Stimulated activated CD8-positive, alpha-beta memory T cell treated with anti-CD3 and anti-CD28 coated beads, Interleukin-12 subunit alpha, Interleukin-12 subunit beta, amount 100 ng/mL, for 4 hours (primary cell): ENCODE measurements at places on chromosomes 16 and 17.

GRCh38 chr17:59266745-59267144 is 46.4 kb downstream of the GDPD1 start:
- no peak for DNase-seq

GRCh38 chr17:79761894-79762589 is 15.9 kb upstream of the CBX2 start:
- DNase-seq: no peak

DNA sequence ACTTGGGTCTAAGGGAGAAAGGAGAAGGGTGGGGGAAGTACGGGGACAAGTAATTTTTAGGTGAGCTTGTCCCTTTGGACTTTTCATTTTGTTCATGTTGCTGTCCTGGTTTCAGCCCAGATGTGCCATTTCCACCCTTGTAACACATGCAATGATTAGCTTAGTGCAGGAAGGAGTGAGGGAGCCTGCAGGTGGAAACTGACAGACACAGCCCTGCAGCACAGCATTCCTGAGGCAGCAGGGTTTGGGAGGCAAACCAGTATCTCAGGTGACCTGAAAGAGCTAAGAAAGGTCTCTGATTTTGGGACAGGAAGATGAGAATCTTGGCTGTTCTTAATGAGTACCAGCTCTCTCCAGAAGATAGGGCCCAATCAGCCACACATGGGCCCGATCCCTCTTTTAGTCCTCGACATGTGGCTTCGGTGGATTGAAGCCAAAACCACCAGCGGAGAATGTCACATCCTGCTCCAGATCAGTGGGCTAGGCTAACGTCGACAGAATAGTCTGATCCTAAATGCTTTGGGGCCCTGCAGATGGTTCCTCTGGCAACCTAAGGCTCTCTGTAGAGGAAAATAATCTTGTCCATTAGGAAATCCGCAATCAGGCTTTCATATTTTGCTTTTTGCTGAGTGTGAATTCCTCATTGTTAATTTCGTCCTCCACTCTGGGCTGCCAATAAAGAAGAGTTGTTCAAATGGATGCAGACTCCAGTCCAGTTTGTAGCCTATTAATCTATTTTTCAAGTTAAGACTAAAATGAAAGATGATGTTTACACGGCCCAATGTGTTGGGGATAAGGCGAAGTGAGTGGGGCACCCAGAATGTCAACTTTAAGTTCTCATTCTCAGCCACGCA is 3.8 kb upstream of the RNF157 start:
- no peak for DNase-seq

GRCh38 chr16:86697715-86698114 is 119.4 kb downstream of the FOXL1 start:
- no peak for DNase-seq

DNA sequence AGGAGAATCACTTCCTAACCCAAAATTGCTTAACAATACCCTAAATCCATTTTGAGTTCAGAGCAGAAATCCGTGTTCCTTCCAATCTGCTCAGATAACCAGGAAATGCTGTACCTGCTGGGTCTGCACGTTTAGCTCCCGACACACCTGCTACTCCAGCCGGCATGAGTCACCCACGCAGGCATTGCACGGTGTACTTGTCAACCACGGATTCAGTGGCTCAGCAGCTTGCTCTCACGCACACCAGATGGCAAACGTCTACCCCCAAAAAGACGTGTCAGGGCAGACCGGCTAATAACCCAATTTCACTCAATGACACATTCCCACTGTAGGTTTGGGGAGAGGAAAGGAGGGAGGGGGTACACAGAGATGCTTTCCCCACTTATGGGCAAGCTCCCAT is 468.1 kb downstream of the SOX9 start:
- no peak for DNase-seq

DNA sequence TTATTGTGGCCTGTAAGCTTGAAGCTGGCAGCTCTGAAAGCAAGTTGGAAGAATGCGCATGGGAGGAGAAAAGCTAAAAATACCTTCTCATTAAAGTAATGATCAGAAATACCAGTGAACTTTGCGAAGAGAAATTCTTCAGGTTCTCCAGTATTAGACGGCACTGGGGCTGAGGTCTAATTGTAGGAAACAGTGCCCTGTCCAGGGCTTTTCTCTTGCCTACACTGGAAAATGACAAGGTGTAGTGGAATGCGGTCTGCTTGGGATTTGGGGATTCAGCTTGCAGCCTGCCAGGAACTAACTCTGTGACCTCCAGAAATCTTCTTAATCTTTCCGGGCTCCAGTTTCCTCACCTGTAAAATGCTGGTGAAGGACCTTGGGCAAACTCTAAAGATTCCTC is 53.3 kb upstream of the KCNJ16 start:
- DNase-seq: no peak

- no peak for DNase-seq
Observed at GRCh38 chr17:71905376-71906031, 215.3 kb upstream of the SOX9 start.

DNA sequence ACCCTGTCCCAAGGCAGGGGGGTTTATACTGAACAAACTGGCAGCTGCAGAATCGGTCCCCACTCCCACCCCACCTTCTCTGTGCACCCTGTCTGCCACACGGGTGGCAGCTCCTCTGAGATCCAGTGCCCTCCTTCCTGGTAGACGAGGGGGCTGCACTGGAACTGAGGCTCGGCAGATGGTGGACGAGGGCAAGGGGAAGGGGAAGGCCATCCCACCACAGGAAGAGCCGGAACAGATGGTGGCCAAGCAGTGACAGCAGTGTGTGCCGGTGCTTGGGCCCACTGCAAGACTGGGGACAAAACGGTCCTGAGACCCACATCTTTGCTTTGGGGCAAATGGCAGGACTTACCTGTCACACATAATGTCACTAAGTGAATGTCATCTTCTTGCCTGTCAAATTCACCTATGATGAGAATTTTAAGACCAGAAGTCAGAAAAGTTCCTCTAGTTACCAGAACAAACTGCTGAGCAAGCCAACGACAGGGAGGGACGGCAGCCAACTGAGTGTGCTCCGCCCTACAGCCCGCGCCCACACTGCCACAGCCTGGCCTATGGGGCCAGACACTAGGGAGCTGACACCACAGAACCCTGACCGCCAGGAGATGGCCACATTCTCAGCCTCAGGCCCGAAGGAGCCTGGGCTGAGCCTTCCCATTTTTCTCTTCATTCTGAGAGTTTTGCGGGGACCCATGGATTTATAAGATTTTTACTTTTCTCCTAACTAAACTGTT is 14.4 kb downstream of the NTAN1 start:
- no peak for DNase-seq

- DNase-seq: no peak
Observed at GRCh38 chr16:3235856-3236669, 1.1 kb upstream of the ZNF200 start.

GRCh38 chr17:81733507-81734404 is 21.7 kb downstream of the SLC25A10 start:
- no peak for DNase-seq

DNA sequence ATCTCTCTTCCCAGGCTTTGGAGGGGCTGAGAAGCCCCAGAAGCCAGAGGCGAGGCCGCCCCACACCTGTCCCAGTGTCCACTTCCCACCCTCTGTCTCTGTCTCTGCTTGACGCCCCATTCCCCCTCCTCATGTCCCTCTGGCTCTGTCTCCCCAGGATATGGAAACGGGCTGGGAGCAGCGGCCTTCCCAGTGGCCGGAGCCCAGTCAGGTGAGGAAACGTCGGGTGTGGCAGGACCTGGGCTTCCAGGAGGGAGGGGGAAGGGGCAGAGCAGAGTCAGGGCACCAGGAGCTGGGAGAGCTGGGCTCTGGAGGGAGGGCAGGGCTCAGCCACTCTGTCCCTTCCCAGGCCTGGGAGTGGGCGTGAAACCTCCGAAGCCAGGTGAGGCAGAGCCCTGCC is 10.6 kb upstream of the PKMYT1 start:
- no peak for DNase-seq

DNA sequence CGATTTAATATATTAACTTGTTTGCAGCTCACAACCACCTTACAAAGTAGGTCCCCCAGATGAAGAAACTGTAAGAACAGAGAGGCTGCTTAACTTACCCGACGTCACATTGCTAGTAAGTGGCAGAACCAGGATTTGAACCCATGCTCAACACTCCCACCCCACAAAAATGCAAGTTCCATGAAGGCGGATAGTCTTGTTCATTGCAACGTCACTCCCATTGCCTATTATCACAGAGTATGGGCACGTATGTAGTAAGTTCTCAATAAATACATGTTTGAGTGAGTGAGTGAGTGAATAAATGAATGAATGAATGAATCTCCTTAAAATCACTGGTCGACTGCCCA is 1.1 kb downstream of the USP31 start:
- no peak for DNase-seq

GRCh38 chr16:4426021-4426684 is 485 bp downstream of the DNAJA3 start:
- no peak for DNase-seq

DNA sequence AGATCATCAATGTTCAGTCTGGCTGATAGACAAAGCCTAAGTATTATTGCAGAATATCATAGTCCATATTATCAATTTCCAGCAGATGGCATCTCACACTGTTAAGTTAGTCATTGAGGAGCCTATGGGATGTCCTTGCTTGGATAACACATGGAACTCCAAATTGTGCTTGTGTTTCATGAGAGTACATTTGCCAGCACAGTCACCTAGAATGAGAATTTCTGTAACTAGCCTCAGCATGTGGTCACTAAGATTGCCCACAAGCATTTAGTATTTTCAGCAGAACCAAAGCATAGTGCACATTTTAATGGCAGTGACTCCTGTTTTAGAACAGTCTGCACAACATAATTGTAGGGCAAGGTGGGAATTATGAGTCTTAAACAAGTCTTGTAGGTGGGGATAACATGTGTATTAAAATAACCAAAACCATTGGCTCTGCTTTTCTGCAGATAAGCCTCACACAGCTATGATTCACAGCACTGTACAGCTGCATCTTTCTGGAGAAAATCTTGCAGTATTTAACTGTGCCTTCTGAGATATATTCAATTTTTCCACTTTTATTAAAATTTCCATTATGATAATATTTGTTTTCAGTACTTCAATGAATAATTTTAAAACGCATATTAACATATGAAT is 882.8 kb upstream of the SOX9 start:
- no peak for DNase-seq

- DNase-seq: no peak
Observed at GRCh38 chr17:28740406-28741357, 3.1 kb upstream of the TRAF4 start.

GRCh38 chr17:75036643-75037268 is 10.0 kb downstream of the ATP5PD start:
- DNase-seq: peak; percentile 56

DNA sequence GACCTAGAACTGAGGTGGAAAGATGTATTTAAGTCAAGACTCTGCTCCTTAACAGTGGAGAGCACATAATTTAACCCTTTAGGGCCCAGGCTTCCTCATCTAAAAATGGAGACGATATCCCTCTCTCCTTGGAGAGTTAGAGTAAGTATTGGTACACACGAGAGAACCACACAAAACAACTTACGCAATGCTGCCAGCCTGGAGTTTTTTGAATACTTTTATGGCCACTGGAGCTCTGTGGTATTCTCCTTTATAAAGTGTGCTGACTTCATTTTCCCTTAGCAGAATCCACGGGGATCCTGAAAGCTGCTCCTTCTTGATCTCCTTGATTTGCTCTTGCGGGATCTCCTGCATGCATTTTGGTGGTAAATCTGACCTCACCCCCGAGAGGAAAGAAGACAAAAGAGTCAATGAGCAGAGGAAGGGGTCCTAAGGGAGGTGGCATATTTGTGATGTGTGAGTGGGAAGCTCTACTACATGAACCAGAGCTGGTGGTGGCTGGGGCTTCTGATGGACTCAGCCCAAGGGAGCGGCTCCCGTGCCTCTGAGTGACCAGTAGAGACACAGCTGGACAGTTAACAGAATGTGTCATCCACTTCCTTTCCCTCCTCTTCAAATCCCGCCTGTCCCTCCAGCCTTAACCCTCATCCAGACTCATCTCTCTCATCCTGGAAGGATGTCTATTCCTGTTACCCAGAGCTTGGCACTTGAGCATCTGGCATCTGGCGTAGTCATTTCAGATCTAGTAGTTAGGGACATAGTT is 9.4 kb downstream of the MLKL start:
- no peak for DNase-seq

- DNase-seq: no peak
Observed at GRCh38 chr16:24652803-24653202, 76.6 kb upstream of the TNRC6A start.

DNA sequence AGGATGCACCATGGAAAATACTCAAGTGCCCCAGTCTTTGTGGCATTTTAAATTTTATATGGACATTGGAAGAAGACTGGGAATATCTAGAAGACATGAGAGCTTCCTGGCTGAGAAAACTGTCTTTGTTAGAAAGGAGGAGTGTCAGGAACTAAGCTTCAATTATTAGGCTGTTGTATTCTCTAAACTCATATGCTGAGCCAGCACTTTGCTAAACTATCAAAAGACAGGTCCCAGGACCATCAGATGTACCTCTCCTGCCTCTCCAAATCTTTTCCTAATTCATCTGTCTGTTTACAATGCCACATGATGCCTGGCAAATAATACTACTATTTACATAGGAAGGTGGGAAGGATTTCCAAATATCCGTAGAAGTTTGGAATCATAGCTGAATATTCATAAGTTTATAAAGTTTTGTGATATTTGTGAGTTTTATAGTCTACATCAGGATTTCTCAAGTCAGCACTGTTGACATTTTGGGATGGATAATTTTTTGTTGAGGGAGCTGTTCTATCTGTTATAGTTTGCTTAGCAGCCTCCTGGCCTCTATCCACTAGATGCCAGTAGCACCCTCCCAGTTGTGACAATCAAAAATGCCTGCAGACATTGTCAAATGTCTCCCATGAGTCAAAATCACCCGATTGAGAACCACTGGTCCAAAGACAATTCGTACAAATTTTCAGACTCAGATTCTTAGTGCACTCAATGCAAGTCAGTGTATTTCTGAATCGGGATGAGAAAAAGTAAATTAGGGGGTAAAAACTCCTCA is 61.2 kb upstream of the NETO2 start:
- DNase-seq: no peak

DNA sequence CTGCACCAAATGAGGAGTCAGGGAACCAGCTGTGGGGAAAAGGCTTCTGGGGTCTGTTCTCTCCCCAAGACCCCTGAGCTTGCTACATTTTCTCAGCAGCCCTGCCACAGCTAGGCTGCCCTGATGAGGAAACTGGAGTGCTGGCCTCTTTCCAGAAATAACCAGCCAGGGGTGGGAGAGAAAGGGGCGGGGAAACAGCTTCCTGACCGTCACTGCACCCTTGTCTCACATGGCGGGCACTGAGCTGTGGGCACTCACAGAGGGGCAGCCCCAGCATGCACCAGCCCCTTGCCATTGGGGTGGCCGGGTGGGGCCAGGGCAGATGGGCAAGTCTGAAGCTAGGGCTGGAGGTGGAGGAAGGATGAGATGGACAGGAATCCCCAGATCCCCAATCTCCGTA is 2.9 kb downstream of the SRL start:
- no peak for DNase-seq
